Fibroblast of skin of left biceps (primary cell): ENCODE measurements at places on chromosomes 13 and 19.

GRCh38 chr19:15235781-15236180, 3.5 kb upstream of the EPHX3 start:
- DNase-seq: no peak

GRCh38 chr19:55092423-55093318, 17.0 kb downstream of the EPS8L1 start:
- no peak for DNase-seq

- no peak for DNase-seq
These were observed 49.5 kb downstream of the C13orf46 start for GRCh38 chr13:113924184-113924901.

GRCh38 chr19:38173291-38174041, 50.6 kb downstream of the DPF1 start:
- no peak for DNase-seq

GRCh38 chr13:20901668-20902437, 693 bp downstream of the XPO4 start:
- DNase-seq: no peak

DNA sequence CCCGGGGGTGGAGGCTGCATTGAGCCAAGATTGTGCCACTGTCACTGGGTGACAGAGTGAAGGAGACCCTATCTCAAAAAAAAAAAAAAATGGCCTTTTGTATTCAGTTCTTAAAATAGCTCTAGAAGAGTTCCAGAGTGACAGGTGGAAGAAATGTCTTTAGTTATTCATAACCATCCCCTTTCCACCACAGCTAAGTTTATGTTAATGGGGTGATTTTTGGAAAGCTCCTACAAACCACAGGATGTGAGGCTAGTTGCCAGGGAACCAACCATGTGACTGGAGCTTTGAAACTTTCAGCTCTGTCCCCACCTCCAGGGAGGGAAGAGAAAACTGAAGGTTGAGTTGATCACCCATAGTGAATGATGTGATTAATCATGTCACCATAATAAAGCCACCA, 6.9 kb downstream of the ZNF490 start:
- DNase-seq: no peak
